Nephron progenitor cell (in vitro differentiated cells): ENCODE measurements at places on chromosomes 4 and X.

DNA sequence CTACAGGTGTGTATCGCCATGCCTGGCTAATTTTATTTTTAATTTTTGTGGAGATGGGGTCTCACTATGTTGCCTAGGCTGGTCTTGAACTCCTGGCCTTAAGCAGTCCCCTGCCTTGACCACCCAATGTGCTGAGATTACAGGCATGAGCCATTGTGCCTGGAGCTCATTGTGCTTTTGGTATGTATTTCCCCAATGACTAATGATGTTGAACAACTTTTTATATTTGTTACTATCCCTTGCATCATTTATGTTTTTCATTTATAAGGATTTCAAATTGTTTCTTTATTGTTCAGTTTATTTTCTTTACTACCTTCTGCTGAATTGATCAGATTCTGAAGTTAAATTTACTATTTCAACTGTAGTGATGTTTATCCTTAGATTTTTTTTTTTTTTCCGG is 199.7 kb downstream of the CEP135 start:
- H3K4me1 ChIP-seq = peaks cover 20% of the 10 kb centered on the region
- H3K4me3 ChIP-seq = no peak overlapping the region
- DNase-seq = no peak
- H3K27me3 ChIP-seq = peaks cover 5% of the 10 kb centered on the region
- no peak overlapping the region for H3K27ac ChIP-seq
- peaks cover 39% of the 10 kb centered on the region for H3K36me3 ChIP-seq

DNA sequence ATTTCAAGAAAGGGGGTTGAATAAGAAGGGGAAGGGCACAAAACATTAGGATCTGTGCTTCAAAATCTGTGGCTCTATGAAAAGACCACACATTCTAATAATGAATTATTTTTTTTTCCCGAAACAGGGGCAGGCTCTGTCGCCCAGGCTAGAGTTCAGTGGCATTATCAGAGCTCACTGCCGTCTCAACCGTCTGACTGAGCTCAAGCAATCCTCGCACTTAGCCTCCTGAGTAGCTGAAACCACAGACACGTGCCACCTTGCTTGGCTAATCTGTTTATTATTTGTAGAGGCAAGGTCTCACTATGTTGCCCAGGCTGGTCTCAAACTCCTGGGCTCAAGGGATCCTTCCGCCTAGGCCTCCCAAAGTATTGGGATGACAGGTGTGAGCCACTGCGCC is 33.4 kb downstream of the ACSL1 start:
- H3K36me3 ChIP-seq = no peaks in the 10 kb centered on the region
- H3K4me3 ChIP-seq = no peak overlapping the region
- peaks cover 29% of the 10 kb centered on the region for H3K27me3 ChIP-seq
- H3K4me1 ChIP-seq = no peaks in the 10 kb centered on the region
- DNase-seq = no peak

- H3K4me1 ChIP-seq = peaks cover 7% of the 10 kb centered on the region
- no peaks in the 10 kb centered on the region for H3K36me3 ChIP-seq
- H3K4me3 ChIP-seq = no peak overlapping the region
- H3K27ac ChIP-seq = no peak overlapping the region
Measured at GRCh38 chr4:38461342-38461741, 202.7 kb upstream of the KLF3 start.

DNA sequence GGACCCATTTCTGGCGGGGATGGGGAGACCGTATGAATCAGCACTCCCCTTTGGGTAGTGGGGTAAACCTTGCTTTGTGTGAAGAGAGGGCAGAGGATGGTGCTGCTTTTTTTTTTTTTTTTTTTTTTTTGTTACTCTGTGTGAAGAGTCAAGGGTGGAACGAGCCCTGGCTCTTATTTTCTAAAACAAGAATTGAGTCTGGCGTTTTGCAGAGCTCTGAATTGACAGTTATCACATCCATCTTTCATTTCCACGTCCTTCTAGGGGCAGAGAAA is 1.2 kb downstream of the SLAIN2 start:
- H3K4me1 ChIP-seq = peaks cover 73% of the 10 kb centered on the region
- H3K36me3 ChIP-seq = peaks cover 1% of the 10 kb centered on the region
- H3K27ac ChIP-seq = peak overlapping the region; percentile 99

DNA sequence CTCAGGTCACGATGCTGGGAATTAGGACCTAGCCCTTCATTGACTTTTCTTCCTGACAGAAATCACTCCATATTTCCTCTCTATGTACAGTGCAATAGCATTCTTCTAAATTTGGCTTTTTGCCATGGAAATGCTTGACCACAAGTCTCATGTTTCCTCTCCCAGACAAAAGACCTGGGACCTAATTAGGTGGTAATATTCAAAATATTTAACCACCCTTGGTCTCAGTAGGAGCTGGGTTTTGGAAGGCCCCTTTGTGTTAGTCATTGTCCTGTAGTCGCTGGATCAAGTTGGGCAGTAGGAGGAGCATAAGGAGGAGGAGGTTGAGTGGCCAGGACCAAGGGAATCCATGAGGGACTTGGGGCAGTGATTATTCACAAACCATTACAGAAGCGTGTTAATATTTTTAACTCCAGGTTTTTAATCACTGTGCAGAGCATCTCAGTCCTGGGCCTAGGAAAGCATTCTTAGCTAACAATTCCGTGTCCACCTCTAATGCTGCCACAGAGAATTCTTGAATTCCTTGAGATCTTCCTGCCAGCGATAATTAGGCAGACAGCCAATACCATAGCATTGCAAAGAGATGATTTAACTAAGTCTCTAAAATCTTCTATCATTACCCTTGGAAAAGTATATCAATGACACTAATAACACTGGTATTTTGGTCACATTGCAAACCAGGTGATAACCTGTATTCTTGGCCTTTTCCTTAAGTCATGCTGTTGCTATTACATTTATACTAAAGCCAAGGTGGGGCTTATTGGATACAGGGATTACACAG is 25.0 kb upstream of the SHROOM4 start:
- no peak overlapping the region for H3K27ac ChIP-seq
- H3K4me3 ChIP-seq = no peak overlapping the region
- DNase-seq = no peak
- H3K4me1 ChIP-seq = no peaks in the 10 kb centered on the region
- H3K36me3 ChIP-seq = no peaks in the 10 kb centered on the region
- no peaks in the 10 kb centered on the region for H3K27me3 ChIP-seq

- no peaks in the 10 kb centered on the region for H3K27me3 ChIP-seq
- H3K36me3 ChIP-seq = peaks cover 4% of the 10 kb centered on the region
- no peak overlapping the region for H3K4me3 ChIP-seq
- H3K4me1 ChIP-seq = peaks cover 43% of the 10 kb centered on the region
Measured at GRCh38 chr4:107734120-107734519, 14.1 kb upstream of the PAPSS1 start.

DNA sequence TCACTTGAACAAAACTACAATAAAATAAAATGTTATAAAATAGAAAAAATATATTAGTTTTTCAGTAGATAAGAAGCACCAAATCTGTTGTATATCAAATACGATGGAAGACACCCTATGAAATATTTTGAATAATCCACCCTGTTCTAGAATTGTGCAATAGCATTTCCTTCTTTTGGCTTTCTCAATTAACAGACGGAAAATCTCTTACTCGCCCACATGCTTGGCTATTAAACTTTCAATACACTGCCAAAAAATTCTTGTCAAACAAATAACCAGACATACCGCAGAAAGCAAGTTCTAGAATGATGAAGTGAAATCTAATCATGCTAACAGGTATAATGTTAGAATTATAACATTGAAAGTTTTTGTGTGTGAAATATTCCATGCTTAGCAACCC is 671.6 kb upstream of the SLIT2 start:
- H3K27me3 ChIP-seq = no peaks in the 10 kb centered on the region
- no peak overlapping the region for H3K27ac ChIP-seq
- no peak overlapping the region for H3K4me3 ChIP-seq
- H3K4me1 ChIP-seq = no peaks in the 10 kb centered on the region
- no peaks in the 10 kb centered on the region for H3K36me3 ChIP-seq
- DNase-seq = no peak

GRCh38 chr4:11130195-11130970 is 298.3 kb downstream of the HS3ST1 start:
- DNase-seq = no peak
- H3K4me1 ChIP-seq = peaks cover 7% of the 10 kb centered on the region
- H3K4me3 ChIP-seq = no peak overlapping the region
- H3K27ac ChIP-seq = no peak overlapping the region
- peaks cover 5% of the 10 kb centered on the region for H3K36me3 ChIP-seq

GRCh38 chrX:38221391-38221929 is 789 bp upstream of the SRPX start:
- DNase-seq = no peak
- no peaks in the 10 kb centered on the region for H3K36me3 ChIP-seq
- H3K27ac ChIP-seq = no peak overlapping the region
- peak overlapping the region; percentile 87 for H3K4me3 ChIP-seq

- H3K27ac ChIP-seq = no peak overlapping the region
- DNase-seq = no peak
- H3K4me1 ChIP-seq = no peaks in the 10 kb centered on the region
- no peak overlapping the region for H3K4me3 ChIP-seq
- H3K36me3 ChIP-seq = no peaks in the 10 kb centered on the region
- H3K27me3 ChIP-seq = no peaks in the 10 kb centered on the region
Measured at GRCh38 chrX:8813036-8813435, 11.9 kb upstream of the FAM9A start.

DNA sequence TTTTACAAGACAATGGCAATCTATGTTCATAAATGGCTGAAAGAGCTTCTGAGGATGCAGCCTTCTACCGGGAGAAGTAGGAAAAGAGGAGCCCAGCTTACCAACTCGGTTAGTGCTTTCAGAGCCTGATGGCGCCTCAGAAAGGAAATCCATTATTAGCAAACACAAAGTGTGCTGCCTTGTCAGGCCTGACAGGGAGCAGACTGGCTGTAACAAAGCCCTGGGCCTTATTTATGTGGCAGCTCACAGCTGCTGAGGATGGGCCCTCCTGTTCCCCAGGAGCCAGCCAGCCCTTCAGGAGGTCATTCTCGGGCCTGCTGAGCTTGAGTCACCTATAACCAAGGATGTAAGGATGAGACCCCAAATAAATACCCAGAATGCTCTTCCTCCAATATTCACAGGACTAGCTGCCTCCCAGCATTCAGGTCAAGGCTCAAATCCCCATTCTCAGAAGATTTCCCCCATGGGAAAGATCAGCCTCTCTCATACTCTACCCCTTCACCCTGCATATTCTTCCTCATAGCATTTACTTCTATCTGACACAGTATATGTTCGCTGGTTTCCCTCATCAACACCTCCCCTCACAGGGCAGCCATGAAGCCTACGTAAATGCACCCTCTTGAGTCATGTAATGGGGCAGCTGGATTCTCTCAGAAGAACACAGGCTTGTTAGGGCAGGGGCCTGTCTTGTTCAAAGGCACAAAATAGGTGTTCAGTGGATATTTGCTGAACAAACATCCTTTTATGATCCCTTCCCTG is 227.0 kb upstream of the RASGEF1B start:
- peaks cover 72% of the 10 kb centered on the region for H3K4me1 ChIP-seq
- H3K4me3 ChIP-seq = no peak overlapping the region
- peak; percentile 17 for DNase-seq
- peak overlapping the region; percentile 50 for H3K27ac ChIP-seq
- H3K27me3 ChIP-seq = no peaks in the 10 kb centered on the region

GRCh38 chr4:53997898-53998297 is 66.5 kb downstream of the CHIC2 start:
- H3K4me1 ChIP-seq = peaks cover 6% of the 10 kb centered on the region
- no peaks in the 10 kb centered on the region for H3K27me3 ChIP-seq
- H3K36me3 ChIP-seq = peaks cover 19% of the 10 kb centered on the region
- DNase-seq = no peak
- H3K27ac ChIP-seq = peak overlapping the region; percentile 57
- H3K4me3 ChIP-seq = no peak overlapping the region

DNA sequence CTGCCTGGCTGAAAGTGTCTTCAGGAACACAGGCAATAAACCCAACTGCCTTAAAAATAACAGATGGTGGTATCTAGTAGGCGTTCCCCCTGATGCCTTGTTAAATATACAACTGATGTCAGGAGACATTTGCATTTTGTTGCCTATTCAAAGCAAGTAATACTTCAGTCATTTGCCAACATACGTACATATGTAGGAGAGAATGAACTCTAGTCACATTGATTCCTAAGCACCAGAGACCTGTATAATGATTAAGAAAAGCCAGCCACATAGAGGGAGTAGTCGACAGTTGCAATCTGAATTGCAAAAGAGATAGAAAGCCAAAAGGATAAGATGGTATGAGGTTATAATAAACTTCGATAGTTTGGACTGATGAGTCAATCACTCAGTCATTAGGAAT is 191.0 kb upstream of the EMCN start:
- no peaks in the 10 kb centered on the region for H3K36me3 ChIP-seq
- H3K4me1 ChIP-seq = peaks cover 5% of the 10 kb centered on the region
- H3K27ac ChIP-seq = no peak overlapping the region
- H3K4me3 ChIP-seq = no peak overlapping the region

DNA sequence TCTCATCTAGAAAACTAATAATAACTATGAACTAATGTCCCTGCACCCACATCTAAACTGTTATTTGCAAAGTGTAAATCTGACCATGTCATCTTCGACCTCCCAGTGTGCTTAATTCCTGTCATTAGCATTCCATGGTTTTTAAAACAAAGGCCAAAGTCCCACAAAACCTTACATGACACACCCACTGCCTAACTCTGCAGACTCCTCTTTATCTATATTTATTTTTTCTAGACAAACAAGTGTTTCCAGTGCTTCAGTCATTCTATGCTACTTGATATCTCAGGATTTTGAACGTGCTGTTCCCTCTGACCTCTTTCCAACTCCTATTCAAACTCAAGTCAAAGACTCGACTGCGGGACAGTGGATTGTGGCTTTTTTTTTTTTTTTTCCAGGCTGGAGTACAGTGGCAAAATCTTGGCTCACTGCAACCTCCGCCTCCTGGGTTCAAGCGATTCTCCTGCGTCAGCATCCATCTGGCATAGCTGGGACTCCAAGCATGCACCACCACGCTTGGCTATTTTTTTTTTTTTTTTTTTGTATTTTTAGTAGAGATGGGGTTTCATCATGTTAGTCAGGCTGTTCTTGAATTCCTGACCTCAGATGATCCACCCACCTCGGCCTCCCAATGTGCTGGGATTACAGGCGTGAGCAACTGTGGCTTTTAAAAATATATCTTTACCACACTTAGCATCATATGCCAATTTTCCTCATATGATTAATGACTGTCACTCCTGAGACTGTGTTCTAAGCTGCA is 1511.0 kb downstream of the ARAP2 start:
- peak overlapping the region; percentile 9 for H3K27ac ChIP-seq
- peaks cover 3% of the 10 kb centered on the region for H3K27me3 ChIP-seq
- no peaks in the 10 kb centered on the region for H3K4me1 ChIP-seq
- DNase-seq = no peak
- H3K36me3 ChIP-seq = no peaks in the 10 kb centered on the region

GRCh38 chr4:19214591-19215186 is 1037.0 kb upstream of the SLIT2 start:
- no peaks in the 10 kb centered on the region for H3K36me3 ChIP-seq
- H3K27me3 ChIP-seq = no peaks in the 10 kb centered on the region
- no peak for DNase-seq
- H3K4me3 ChIP-seq = no peak overlapping the region

DNA sequence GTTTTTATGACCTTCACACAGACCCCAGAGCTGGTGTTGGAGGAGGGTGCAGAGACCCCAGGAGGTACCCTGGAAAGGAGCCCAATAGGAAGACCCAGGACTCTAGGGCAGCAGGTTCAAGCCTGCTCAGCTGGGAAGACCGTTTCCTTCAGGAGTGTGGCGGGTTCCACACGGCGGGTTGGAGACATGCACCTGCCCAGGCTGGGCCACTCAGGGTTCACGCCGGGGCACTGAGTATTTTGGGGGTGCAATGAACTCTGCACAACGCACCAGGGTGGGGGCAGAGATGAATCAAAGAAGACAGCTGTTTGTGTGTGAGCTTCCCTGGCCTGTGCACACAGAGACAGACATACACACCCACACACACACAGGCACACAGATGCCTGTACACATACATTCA is 52.5 kb upstream of the PPP2R3B start:
- no peak overlapping the region for H3K27ac ChIP-seq
- peaks cover 52% of the 10 kb centered on the region for H3K27me3 ChIP-seq
- H3K36me3 ChIP-seq = peaks cover 4% of the 10 kb centered on the region
- no peak for DNase-seq
- H3K4me1 ChIP-seq = peaks cover 25% of the 10 kb centered on the region
- no peak overlapping the region for H3K4me3 ChIP-seq
